ENCODE measurements at places on chromosomes 2 and 18.

- no peak overlapping the region for H3K4me3 ChIP-seq
- H3K27me3 ChIP-seq, result no peaks in the 10 kb centered on the region
- no peaks in the 10 kb centered on the region for H3K36me3 ChIP-seq
- H3K27ac ChIP-seq, result no peak overlapping the region
- DNase-seq, result no peak
- H3K4me1 ChIP-seq, result no peaks in the 10 kb centered on the region
These were observed 284.1 kb downstream of the MYCN start for GRCh38 chr2:16224298-16225045.

DNA sequence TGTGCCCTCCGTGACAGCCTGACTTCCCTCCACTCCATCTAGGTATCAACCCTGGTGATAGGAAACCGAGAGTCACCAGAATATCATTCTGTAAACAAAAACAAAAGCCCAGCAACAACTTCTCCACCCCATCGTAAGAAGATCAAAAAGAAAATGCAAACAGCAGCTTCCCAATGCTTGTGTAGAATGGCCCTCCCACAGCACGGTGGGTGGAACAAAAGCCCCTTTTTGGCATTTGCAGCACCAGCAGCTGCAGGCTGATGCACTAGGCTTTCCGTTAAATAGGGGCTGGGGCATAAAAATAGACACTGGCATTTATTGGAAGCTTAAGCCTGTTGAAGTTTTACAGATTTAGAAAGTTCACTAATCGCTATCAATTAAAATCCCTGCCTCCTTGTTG is 513.0 kb downstream of the GALR1 start:
- no peaks in the 10 kb centered on the region for H3K4me1 ChIP-seq
- H3K27me3 ChIP-seq, result no peaks in the 10 kb centered on the region
- DNase-seq, result no peak
- H3K4me3 ChIP-seq, result no peak overlapping the region

GRCh38 chr2:170968205-170969003 is 39.4 kb downstream of the GORASP2 start:
- H3K4me1 ChIP-seq, result peaks cover 7% of the 10 kb centered on the region
- H3K27ac ChIP-seq, result no peak overlapping the region
- H3K4me3 ChIP-seq, result no peak overlapping the region
- no peaks in the 10 kb centered on the region for H3K27me3 ChIP-seq
- H3K36me3 ChIP-seq, result peaks cover 4% of the 10 kb centered on the region

GRCh38 chr2:25411281-25411680 is 69.6 kb upstream of the DNMT3A start:
- DNase-seq, result no peak
- no peaks in the 10 kb centered on the region for H3K4me1 ChIP-seq

DNA sequence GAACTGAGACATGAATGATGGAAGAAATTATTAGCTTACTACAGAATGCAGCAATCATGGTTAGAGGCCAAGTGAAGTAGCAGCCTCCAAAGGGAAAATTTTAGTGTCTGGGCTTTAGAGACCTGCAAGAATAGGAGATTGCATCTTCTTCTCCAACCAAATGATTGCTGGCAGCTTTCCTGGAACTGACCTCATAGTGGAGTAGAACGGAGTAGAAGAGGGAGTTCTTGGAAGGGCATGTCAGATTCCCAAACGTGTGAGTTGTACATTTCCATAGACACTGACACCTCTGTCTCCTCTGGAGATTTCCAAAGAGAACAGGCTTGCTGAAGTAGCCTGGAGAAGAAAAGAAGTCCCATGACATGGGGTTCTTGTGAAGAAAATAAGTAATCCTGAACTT is 169.8 kb upstream of the ERBB4 start:
- H3K27ac ChIP-seq, result no peak overlapping the region
- no peaks in the 10 kb centered on the region for H3K36me3 ChIP-seq
- DNase-seq, result no peak
- H3K27me3 ChIP-seq, result no peaks in the 10 kb centered on the region

- no peak overlapping the region for H3K4me3 ChIP-seq
- no peak overlapping the region for H3K27ac ChIP-seq
- no peaks in the 10 kb centered on the region for H3K36me3 ChIP-seq
- H3K27me3 ChIP-seq, result no peaks in the 10 kb centered on the region
These were observed 268.4 kb downstream of the METTL4 start for GRCh38 chr18:2302628-2303516.

- H3K4me3 ChIP-seq, result no peak overlapping the region
- no peaks in the 10 kb centered on the region for H3K27me3 ChIP-seq
These were observed 20.8 kb downstream of the CRIM1 start for GRCh38 chr2:36376319-36376765.

- H3K4me3 ChIP-seq, result no peak overlapping the region
- no peak for DNase-seq
- H3K4me1 ChIP-seq, result peaks cover 3% of the 10 kb centered on the region
- H3K27ac ChIP-seq, result no peak overlapping the region
These were observed 20.3 kb downstream of the PTPN2 start for GRCh38 chr18:12863687-12864216.

DNA sequence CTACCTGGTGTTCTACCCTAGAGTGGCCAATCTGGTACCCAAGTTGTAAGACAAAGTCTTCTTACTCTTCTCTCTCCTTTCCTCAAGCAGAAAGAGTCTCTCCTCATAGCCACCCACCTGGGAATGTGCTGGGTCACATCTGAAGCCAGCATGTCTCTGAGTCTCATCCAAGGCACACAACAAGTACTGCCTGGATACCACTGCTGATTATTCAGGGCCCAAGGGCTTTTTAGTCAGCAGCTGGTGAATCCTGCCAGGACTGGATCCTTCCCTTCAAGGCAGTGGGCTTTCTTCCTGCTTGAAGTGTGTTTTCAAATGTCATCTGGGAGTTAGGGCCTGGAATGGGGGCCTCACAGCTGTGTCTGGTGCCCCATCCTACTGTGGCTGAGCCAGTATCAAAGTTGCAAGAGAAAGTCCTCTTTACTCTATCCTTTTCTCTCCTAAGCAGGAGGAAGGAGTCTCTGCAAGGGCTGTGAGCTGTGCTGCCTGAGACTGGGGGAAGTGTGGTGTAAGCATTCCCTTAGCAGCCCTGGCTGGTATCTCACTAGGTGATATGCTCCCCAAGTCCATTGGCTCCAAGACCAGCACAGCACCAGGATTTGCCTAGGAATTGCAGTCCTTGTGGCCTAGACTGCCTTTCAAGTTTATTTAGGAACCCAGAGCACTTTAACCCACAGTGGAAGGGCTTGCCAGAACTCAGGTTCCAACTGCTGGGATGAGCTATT is 27.2 kb downstream of the OXER1 start:
- H3K27ac ChIP-seq, result no peak overlapping the region
- H3K4me3 ChIP-seq, result no peak overlapping the region
- H3K27me3 ChIP-seq, result no peaks in the 10 kb centered on the region
- DNase-seq, result no peak

GRCh38 chr18:77668219-77668618 is 418.6 kb downstream of the GALR1 start:
- H3K36me3 ChIP-seq, result no peaks in the 10 kb centered on the region
- H3K27me3 ChIP-seq, result no peaks in the 10 kb centered on the region
- no peak overlapping the region for H3K27ac ChIP-seq
- H3K4me3 ChIP-seq, result no peak overlapping the region

DNA sequence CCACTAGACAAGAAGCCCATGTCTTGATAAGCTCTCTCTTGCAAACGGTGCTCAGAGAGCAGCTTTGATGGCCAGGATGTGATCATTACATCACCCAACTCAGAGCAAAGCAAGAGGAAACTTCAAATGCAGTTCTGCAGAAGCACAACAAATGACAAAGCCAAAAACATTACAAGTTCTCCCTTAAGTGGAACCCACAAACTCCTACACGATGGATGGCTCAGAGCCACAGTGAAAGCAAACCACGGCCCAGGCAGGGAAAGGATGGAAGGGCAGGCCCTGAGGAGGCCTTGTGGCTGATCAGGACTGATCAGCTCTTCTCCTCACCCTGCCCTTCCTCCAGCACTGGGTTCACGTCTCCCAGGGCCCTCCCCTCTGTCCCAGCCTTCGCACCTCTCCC is 326.4 kb downstream of the EIPR1 start:
- no peak overlapping the region for H3K27ac ChIP-seq
- no peaks in the 10 kb centered on the region for H3K36me3 ChIP-seq
- peak; percentile 6 for DNase-seq
- no peak overlapping the region for H3K4me3 ChIP-seq

DNA sequence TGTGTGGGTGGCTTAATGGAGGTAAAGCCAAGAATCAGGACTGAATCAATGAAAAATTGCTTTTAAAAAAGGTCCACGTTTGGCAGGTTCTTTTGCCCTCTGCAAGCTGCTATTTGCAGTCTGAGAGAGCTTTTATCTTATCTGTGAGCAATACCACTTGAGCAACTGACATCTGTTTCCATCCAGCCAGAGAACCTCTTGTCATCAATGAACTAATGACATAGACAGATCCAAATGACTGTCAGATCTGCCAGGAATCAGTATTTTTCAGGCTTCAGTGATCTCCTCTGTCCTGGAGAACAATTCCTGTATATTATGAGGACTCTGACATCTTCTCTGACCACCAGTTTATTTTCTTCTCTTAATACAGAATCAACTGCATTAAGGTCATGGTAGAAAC is 608.1 kb downstream of the LRP1B start:
- no peak for DNase-seq
- H3K27me3 ChIP-seq, result no peaks in the 10 kb centered on the region
- H3K4me1 ChIP-seq, result no peaks in the 10 kb centered on the region
- H3K4me3 ChIP-seq, result no peak overlapping the region

GRCh38 chr18:55407774-55408535 is 180.0 kb downstream of the TCF4 start:
- H3K4me1 ChIP-seq, result no peaks in the 10 kb centered on the region
- H3K36me3 ChIP-seq, result no peaks in the 10 kb centered on the region
- no peaks in the 10 kb centered on the region for H3K27me3 ChIP-seq
- no peak overlapping the region for H3K4me3 ChIP-seq
- DNase-seq, result no peak
- H3K27ac ChIP-seq, result no peak overlapping the region

DNA sequence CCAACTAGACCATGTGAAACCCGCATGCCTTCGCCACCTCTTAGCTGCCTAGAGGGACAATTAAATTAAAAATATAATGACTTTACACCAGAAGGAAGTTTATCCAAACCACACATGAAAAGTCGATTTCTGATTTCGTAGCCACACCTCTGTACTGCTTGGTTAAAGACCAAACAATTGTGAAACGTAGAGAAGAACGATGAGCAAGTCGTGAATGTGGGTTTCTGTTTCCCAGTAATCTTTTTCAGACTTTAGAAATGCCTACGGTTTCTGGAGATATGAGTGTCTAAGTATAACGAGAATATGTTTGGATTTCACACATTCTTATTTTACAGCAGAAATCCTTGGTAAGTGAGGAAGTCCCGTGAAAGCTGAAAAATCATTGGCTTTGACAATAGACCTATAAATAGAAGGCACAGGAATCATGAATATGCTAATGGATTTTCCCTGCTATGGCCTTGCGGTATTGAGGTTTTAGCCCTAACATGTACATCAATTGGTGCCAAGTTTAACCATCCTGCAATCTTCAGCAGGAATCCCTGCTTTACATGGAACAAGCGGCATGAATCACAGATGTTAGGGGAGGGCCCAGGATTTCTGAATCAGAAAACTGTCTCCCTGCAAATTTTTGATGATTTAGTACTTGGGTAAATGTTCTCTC is 105.6 kb downstream of the TTC32 start:
- DNase-seq, result no peak
- no peaks in the 10 kb centered on the region for H3K4me1 ChIP-seq
- H3K27me3 ChIP-seq, result no peaks in the 10 kb centered on the region
- no peak overlapping the region for H3K27ac ChIP-seq
- H3K36me3 ChIP-seq, result no peaks in the 10 kb centered on the region

DNA sequence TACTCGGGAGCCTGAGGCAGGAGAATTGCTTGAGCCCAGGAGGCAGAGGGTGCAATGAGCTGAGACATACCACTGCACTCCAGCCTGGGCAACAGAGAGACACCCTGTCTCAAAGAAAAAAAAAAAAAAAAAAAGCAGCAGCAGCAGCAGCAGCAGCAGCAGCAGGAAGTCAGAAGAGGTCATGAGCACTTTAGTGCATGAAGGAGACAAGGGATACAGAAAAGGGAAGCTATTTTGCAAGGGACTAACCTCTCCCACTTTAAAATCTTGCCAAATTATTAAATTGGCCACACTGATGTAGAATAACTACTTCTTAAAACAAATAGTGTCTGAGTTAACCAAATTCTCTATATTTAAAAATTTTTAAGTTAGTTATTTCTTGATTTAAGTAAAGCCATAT is 113.4 kb upstream of the PDE1A start:
- no peak overlapping the region for H3K4me3 ChIP-seq
- H3K36me3 ChIP-seq, result no peaks in the 10 kb centered on the region
- no peak for DNase-seq
- no peak overlapping the region for H3K27ac ChIP-seq

DNA sequence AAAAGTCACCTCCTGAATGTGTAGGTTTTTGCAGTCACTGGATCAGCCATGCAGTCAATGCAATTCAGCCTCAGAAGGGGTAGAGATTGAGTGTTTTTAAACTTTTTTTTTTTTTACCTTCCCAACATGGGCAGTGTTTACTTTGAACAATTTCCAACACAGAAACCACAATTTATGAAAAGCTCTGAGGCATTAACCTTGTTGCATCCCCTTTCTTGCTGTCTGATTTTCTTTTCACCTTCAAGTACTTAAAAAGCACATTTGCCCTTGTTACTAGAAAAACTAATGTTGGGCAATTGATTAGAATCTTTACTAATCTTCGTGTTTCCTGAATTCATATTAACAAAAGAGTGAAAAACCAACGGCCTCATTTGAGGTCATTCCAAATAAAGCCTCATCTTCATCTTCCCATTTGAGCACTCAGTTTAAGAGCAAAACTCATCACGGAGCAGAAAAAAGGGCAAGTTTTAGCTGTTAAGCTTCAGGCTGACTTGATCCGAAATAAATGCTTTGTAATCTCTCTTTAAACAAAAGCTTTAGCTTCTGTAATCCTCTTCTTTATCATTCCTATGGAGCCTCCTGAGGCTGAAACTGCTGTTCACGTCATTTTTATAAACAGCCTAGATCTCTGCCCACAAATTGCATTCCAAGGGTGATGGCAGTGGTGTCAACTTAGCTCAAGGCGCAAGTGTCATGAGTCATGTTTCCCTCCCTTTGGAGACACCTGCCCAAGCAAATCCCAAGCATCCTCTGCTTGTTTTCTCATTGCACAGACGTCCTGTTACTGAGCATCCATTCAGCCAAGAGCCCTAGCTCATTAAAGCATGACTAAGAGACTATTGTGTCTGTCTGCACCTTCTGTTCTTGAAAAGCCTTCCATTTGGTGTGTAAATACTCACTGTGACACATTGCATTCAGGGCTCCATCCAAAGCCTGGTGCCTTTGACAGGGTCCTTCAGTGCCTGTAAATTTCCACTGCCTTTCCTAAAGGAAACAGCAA is 107.7 kb downstream of the HNMT start:
- no peaks in the 10 kb centered on the region for H3K36me3 ChIP-seq
- no peaks in the 10 kb centered on the region for H3K4me1 ChIP-seq
- H3K27me3 ChIP-seq, result no peaks in the 10 kb centered on the region

DNA sequence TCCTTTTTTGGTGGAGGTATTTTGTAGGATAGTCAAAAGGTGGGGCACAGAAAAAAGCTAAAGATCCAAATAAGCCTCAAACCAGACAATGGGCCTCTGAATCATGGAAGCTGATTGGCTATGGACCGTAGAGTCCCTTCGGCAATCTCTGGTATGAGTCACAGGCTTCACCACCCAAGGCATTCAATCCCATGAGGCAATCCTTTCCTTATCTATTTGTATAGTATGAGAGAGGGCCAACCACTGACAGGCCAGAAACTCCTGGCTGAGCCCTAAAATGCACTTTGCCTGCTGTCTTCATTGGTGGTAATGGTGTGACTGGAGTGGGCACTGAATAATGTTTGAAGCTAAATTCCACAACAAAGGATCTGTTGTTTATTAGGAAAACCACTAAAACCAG is 38.7 kb upstream of the MEX3C start:
- H3K27ac ChIP-seq, result no peak overlapping the region
- H3K27me3 ChIP-seq, result no peaks in the 10 kb centered on the region
- H3K4me1 ChIP-seq, result no peaks in the 10 kb centered on the region
- no peak overlapping the region for H3K4me3 ChIP-seq
- no peaks in the 10 kb centered on the region for H3K36me3 ChIP-seq
- DNase-seq, result no peak

Measured in naive thymus-derived CD4-positive, alpha-beta T cell (primary cell).